Stimulated activated naive CD8-positive, alpha-beta T cell treated with anti-CD3 and anti-CD28 coated beads, Interleukin-15, amount 100 ng/mL, for 72 hours (primary cell): ENCODE measurements at places on chromosomes 6 and 20.

DNA sequence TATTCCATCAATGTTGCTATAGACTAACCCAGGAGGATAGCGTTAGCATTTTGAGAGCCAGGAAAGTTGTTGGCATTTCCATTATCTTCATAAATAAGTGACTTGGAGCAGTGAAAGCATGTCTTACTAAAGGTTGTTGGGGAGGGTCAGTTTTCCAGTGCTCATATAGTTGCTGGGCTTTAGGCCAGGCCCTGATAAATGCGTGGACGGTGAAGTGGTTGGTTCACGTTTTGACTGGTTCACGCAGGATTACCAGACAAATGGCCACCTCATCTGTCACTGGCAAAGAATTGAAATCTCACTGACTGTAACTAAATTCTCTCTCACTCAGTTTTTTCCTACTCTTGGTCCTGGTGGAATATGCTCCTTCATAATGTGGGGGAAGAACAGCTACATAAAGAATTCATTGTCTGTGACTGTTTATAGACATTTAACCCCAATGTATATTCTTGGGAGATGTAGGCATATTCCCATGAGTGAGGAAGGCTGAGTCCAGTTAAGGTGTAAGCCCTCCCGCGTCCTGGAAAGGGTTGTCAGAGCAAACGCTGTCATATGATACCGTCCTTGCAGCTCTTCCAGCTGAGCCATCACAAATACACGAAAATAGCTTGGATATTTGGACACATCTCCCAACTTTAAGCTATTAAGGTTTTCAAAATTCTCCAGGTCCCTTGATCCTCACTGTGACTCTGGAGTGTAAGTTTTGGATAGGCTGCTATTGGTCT, 27.8 kb downstream of the LRRC1 start:
- no peak for DNase-seq

DNA sequence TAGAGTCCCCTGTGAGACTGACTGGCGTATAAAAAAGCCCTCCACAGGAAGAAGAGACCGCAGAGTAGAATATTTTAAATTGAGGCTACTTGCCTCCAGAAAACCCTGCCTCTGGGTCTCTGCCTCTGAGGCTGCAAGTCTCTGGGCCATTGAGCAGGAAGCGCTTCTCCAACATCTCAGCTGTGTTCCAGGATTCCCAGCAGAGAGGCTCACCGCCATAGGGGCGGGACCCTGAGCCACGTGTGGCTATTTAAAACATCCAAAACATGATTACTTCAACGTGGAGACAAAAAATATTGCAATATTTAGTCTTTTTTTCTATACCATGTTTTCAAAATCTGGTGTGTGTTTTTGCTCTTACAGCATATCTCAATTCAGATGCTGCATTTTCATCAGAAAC, 59.4 kb downstream of the GNAS-AS1 start:
- no peak for DNase-seq

- no peak for DNase-seq
Observed at GRCh38 chr6:129242546-129242945, 359.6 kb downstream of the LAMA2 start.

DNA sequence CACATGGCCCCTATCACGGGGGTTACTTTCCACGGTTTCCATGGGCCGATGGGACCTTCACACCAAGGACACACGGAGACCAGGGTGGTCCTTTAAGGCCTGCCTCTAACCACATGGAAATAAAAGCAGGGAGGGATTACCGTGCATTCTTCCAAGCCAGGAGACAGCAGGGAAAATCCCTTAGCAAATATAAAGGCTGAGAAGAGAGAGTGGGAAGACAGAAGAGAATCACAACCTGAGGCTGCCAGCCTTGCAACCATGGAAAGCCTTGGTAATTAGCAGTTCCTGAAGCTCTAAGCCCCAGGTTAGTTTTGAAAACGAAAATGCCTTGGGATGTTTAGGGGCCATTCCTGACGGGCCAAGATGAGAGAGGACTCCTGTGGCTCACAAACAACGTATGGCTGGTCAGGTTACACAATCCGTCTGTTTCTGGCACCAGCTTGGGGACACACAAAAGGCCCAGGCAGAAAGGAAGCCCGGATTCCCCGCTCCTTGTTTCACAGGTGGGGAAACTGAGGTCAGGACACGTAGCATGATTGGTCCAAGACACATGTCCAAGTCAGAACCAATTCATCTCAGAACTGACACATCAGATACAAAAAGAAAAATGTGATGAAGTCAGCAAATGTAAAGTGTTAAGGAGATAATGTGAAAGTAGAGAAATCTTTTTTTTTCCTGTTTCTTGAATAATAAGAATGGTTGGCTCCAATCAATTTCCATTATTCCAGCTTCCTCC, 2.8 kb downstream of the PREX1 start:
- DNase-seq: no peak
